ENCODE measurements at places on chromosomes 3 and 15.

- no peak for DNase-seq
These were observed 155.7 kb downstream of the EEFSEC start for GRCh38 chr3:128309026-128309425.

DNA sequence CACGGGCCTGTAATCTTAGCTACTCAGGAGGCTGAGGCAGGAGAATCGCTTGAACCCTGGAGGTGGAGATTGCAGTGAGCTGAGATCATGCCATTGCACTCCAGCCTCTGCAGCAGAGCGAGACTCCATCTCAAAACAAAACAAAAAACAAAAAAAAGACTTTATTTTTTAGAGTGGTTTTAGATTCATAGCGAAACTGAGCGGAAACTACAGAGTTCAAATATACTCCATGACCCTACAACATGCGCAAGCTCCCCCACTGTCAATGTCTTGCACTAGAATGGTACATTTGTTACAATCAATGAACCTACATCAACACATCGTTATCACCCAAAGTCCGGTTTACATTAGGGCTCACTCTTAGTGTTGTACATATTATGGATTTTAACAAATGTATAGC, 2.2 kb upstream of the CRTAP start:
- no peak for DNase-seq

DNA sequence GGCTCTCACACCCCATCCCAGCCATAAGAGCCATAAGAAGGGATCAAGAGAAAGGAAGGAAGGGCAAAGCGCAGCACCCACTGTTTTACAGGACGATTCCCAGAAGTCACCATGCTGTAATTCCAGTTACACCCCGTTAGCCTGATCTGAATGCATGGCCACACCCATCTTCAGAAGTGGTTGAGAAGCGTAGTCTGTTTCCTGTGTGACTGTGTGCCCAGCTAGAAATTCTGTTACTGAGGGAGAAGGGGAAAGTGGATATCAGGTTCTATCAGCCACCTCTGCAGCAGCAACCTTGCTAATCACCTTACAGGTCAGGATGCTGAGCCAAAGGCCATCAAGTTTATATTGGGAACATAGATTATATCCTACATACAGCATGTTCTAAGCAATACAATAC, 260.0 kb downstream of the ABHD5 start:
- no peak for DNase-seq

GRCh38 chr3:127254730-127255129, 33.1 kb downstream of the PRR20G start:
- no peak for DNase-seq

DNA sequence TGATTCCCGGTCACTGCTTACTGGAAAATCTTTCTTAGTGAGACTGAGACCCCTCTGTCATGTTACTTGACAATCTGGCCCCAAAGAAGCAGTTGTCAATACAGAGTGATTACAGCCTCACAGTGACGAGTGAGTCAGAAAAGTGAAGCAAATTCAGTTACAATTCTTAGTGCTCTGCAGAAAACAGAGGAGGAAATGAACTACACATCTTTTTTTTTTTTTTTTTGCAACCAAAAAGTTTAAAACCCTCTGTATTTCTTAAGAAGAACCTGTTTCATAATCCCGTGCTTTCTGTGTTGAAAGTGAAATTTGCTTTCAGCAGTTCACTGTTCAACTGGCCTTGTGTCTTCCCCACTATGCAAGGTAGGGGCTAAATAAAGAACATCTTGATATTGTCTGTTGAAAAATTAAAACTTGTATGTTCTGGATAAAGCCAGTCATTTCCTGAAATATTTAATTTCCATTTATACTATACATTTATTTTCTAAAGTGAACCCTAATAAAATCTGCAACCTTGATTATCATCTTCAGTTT, 1.9 kb downstream of the AQP9 start:
- no peak for DNase-seq

DNA sequence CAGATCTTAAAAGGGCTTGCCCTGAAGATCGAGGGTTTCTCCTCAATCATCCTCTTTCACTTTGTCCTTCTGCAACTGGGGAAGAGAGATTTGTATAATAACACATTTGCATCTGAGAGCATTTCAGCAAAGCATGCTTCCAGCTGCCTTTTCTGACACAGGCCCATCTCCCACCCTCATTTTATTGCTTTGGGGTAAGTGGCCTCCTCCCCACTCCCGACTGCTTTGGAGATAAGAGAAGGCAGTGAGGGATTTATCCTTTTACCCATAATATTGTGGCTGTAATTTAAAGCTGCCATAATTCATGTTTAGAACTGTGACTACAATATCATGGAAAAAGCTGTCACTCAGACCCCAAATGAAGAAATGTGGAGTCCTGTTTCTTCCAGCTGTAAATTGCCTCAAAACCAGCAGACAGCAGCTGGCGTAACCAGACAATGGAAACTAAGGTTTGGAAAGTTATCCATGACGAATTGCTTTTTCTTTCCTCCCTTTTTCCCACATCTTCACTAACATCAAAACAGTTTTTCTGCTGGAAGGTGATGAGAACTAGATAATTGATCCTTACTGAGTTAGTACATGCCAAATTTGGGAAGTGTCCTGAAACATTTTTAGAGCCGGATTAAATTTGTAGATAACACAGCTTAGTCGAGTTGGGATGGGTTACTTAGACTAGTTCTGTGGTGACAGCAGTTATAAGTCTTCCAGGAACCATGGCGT, 104.2 kb upstream of the PFN2 start:
- no peak for DNase-seq
